ENCODE measurements at places on chromosomes 1 and 21.

- peak; percentile 27 for DNase-seq
Observed at GRCh38 chr1:47930210-47930840, 66.9 kb downstream of the TRABD2B start.

GRCh38 chr1:202247837-202248795 is 54.5 kb downstream of the LGR6 start:
- no peak for DNase-seq

GRCh38 chr1:93087532-93087931 is 8.4 kb downstream of the MTF2 start:
- no peak for DNase-seq

DNA sequence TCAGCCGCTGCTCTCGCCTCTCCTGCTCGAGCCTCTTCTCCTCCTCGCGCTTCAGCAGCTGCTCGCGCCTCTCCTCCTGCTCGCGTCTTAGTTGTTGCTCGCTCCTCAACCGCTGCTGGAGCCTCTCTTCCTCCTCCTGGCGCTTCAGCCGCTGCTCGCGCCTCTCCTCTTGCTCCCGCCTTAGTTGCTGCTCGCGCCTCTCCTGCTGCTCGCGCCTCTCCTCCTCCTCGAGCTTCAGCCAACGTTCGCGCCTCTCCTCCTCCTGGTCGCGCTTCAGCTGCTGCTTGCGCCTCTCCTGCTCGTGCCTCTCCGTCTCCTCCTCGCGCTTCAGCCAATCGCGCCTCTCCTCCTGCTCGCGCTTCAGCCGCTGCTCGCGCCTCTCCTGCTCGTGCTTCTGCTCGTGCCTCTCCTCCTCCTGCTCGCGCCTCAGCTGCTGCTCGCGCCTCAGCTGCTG is 3.7 kb downstream of the TCHH start:
- peak; percentile 21 for DNase-seq

GRCh38 chr1:157301477-157302198 is 163.4 kb upstream of the ETV3 start:
- DNase-seq: no peak

DNA sequence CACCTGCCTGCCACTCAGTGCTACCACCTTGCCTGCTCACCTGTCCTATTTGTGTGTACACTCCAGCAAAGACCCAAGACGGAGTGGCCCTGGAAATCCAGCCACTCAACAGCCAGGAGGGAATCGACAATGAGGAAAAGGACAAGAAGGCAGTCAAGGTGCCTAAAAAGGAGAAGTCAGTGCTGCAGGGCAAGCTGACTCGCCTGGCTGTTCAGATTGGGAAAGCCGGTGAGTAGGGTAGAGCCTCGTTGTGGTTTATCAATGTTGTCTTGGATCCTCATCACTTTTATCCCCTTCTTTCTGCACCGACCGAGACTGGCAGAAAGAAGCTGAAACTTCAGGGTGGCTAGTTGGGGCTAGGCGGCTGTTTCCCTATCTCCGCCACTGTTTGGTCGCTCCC is 61.4 kb upstream of the LAX1 start:
- no peak for DNase-seq

GRCh38 chr1:118185084-118185832 is at the start of gene SPAG17:
TSS of gene SPAG17 (minus strand) at chr1:118185228. CDS start at chr1:118185157, 71 bp downstream.
- DNase-seq: peak; percentile 69

Measured in BE2C (cell line).